Thymus (tissue), 14 donors: ENCODE measurements at places on chromosomes 3 and 15.

GRCh38 chr3:72126441-72127223, 341.7 kb upstream of the PROK2 start:
- DNase-seq = no peak

GRCh38 chr15:34279368-34279767, 54.6 kb downstream of the EMC4 start:
- DNase-seq = no peak

- no peak for DNase-seq
These were observed 12.3 kb upstream of the PCSK6 start for GRCh38 chr15:101501703-101502373.

- no peak for DNase-seq
These were observed at the start of gene CORO2B for GRCh38 chr15:68578980-68579935. Gene CORO2B, plus strand, starts transcription at chr15:68578993. Its CDS starts 270 bp downstream, at chr15:68579263.

- no peak for DNase-seq
These were observed 521.9 kb downstream of the PLOD2 start for GRCh38 chr3:145639003-145639606.

- no peak for DNase-seq
These were observed 36.7 kb downstream of the FOXP1 start for GRCh38 chr3:71546821-71547220.
